ENCODE measurements at places on chromosomes 3 and 15.
A peak's percentile ranks its signal among the peaks of the same experiment; 100 is the strongest.

- no peak for DNase-seq
Measured at GRCh38 chr3:29922992-29923746, 642.3 kb downstream of the RBMS3 start.

DNA sequence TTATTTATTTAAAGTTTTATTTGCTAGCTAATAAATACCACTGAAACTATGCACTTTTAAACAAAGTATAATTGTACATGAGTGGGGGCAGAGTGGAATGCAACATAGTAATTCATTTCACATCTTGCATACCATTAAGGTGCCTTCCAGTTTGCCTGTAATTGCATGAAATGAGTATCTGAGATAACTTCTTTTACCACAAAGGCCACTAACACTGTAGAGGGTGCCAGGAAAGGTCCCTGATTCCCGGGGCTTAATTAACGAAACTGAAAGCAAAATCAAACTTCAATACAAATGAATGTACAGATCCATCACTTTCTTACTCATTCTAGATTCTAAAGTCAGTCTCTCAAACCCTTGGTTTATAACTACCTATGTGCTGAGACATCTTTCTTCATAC lies 2.1 kb downstream of the CD47 start:
- no peak for DNase-seq

DNA sequence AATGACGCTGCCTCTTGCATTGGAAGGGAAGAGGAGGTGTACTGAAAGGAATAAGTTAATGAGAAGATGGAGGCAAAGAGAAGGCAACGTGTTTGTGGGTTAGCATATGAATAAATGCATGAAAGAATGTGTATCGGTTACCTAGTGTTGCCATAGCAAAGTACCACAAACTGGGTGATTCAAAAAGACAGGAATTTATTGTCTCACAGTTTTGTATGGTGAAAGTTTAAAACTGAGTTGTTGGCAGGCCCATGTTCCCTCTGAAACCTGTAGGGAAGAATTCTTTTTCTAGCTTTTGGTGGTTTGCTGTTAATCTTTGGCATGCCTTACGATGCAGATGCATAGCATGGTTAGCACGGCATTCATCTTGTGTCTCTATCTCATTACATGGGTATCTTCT lies 729.9 kb downstream of the MECOM start:
- no peak for DNase-seq

GRCh38 chr3:184314700-184315542 lies 515 bp downstream of the EIF4G1 start:
- DNase-seq, result peak; percentile 8

GRCh38 chr3:69161587-69162307 lies 39.4 kb upstream of the LMOD3 start:
- peak; percentile 74 for DNase-seq

- no peak for DNase-seq
Measured at GRCh38 chr15:84942456-84942855, 39.2 kb upstream of the PDE8A start.

DNA sequence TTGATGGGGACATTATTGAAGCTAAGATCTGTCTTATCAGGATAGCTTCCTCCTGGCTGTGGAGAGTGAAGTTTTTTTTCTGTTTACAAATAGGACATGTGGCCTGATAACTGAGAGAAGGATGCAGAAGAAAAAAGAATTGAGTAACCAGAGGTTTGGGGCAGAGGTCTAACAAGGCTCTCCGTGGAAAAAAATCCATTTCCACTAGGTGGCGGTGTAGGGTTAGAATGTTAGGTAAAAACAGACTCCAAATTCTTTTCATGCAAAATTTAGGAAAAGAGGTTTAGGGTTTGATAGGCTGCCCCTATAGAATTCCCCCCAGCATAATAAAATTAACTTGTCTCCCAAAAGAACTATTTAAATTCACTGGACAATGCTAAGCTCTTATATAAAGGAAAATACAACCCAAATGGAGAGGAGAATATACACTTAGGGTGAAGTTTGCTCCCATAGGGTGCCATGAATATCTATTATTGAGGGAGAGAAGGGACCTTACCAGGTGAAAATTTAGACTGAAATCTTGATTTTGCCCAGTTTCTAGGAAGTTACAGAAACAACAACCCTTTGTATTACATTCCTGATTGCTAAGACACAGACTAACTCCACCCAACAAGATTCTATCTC lies 1560.4 kb downstream of the OTOL1 start:
- DNase-seq, result peak; percentile 68

DNA sequence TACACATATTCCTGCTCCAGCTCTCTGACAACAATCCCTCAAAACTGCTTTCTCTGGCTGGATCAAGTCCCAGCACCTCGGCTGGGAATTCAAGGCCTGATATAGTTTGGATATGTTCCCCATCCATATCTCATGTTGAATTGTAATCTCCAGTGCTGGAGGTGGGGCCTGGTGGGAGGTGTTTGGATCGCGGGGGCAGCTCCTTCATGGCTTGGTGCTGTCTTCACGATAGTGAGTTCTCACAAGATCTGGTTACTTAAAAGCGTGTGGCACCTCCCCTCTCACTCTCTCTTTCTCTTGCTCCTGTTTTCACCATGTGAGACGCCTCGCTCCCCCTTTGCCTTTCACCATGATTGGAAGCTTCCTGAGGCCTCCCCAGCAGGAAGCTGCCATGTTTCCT lies 47.4 kb upstream of the SYN2 start:
- DNase-seq, result no peak

Measured in Kasumi-1 (cell line).